ENCODE measurements at places on chromosomes 11 and 22.

DNA sequence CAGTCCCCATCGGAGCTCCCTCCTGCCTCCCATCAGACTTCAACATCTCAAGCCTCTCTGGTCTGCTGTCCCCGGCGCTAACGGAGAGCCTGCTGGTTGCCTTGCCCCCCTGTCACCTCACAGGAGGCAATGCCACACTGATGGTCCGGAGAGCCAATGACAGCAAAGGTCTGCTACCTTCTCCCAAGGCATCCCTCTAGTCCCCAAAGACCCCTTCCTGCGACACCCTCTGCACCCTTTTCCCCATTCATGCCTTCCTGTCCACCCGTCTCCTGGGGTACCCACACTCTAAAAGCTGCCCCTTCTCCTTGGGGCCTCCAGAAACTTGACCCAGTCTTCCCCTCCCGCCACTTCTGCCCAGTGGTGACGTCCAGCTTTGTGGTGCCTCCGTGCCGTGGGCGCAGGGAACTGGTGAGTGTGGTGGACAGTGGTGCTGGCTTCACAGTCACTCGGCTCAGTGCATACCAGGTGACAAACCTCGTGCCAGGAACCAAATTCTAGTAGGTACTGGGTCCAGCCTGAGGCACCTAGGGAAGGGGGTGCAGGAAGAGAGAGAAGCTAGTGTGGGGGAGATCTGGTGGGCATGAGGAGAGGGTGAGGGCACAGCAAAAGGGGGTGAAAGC is 860 bp downstream of the UPK2 start:
- no peak for DNase-seq

DNA sequence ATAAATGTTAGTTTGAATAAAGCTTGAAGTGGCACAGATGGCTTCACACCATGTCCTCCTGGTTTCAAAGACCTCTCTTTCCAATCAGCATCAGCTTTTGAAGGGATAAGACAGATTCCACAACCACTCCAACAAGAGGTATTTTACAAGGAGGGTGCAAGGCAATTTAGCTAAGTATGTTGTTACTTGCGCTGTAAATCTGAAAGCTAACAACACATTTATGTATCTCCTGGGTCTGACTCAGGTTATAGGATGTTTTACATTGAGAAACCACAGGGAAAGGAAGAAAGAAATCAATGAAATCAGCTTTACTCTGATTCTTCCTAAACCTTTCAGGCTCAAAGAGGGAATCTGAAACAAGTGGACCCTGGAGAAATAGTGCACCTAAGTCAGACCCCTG is 12.1 kb downstream of the CWC15 start:
- DNase-seq: no peak

DNA sequence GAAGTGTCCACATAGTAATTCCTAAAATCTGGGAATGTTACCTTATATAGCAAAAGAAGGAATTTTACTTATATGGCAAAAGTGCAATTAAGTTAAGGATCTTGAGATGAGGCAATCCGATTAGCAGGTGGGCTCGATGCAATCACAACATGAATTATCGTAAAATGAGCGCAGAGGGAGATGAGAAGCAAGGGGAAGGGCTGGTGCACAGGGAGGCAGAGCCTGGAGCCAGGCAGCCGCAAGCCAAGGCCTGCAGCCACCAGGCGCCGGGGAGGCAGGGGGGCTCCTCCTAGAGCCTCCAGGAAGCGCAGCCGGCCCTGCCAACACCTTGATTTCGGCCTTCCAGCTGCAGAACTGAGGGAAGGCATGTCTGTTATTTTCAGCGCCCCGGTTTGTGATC is 85.7 kb downstream of the CELSR1 start:
- DNase-seq: no peak

DNA sequence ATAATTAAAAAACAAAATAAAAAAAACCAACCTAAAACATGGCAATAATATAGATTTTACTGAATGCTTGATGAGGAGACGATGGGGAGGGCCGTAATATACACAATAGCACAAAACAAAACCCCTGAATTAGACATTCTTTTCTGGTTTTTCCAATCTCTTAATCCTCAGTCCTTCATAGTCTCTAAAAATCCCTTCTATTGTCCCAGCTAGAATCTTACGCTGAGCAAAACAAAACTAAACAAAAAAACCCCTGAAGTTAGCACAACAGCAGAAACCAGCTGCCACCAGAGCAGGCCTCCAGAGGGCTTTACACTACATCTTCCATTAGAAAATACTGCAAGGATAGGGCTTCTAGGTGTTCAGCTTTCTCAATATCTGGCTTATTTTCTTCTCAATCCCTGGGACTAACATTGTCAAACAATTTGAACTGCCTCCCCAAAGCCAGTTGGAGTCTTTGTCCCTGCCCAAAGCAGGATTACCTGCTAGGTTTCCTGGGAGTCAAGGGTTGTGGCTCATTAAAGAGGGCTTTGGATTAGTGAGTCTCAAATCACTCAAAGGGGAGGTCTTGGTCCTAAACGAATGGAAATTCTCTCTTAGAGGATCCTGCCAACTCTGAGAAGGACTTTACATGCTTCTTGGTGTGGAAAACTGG is 2.1 kb upstream of the RNF26 start:
- no peak for DNase-seq

GRCh38 chr22:26890870-26891269 is 233.5 kb downstream of the MIAT start:
- DNase-seq: no peak

DNA sequence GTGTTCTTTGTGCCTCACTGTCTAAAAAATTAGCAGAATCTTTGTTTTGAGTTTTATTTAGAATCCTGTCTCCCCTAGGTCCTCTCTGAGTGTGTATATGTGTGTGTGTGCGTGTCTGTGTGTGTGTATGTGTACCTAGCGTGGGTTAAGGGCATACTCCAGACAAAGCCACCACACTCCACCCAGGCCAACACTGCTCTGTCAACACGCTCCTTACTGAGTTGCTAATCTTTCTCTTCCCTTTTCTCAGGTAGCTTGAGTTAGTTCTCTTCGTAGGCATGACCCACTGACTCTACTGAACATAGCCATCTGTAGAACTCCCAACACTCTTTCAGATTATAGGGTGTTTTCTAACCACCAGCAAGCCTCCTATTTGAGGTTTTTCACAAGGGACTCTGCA is 131.1 kb downstream of the LRRC4C start:
- no peak for DNase-seq

- peak; percentile 66 for DNase-seq
Measured at GRCh38 chr22:21857481-21857914, 9.9 kb downstream of the MAPK1 start.

GRCh38 chr11:36212564-36213392 is 76.4 kb downstream of the COMMD9 start:
- no peak for DNase-seq

DNA sequence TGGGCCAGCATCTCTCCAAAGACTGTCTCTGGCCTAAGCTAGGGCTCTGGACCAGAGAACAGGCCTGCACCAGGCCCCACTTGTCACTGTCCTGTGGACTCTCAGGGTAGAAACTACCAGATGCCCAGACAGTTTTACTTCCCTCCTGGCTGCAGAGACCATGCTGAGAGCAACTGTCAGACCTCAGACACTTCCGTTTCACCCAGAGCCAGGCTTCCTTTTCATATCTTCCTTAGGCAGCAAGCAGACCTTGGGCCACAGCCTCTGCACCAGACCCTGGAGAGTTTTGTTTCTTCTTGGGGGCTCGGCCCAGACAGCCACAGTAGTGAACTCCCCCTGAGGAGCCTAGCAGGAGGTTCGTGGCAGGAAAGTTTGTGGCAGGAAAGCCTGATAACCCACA is 12.1 kb upstream of the FCHSD2 start:
- peak; percentile 71 for DNase-seq

- peak; percentile 69 for DNase-seq
Measured at GRCh38 chr11:94171693-94172440, 43.2 kb downstream of the PANX1 start.

DNA sequence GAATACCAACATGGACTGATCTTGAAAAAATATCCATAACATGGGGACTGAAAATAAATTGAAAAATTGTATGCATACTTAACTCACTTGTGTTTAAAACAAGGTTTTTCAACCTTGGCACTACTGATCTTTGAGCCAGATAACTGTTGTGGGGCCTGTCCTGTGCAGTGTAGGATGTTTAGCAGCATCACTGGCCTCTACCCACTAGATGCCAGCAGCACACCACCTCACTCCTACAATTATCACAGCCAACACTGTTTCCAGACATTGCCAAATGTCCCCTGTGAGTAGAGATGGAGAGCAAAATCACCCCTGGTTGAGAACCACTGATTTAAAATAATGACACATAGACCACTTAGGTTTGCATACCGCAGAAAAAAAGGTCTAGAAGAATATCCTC is 45.0 kb upstream of the SLC1A2 start:
- DNase-seq: no peak

DNA sequence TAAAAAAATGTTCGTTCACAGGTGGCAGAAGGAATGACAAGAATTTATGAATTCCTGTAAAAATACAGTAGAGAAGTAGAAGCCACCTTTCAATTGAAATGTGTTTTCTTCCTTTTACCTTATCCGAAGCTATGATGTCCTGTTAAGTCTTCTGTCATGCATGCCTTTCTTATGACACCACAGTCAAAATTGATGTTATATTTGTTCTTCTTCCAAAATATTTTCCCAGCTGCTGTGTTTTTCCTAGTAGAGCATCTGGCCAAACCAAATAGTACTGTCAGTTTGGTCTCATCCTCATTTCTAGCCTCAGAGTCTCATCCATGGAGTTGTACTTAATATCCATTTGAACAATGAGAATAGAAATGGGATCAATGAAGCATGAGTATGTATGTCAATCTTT is 206.1 kb downstream of the PGR start:
- DNase-seq: no peak

- DNase-seq: no peak
Measured at GRCh38 chr11:93686226-93686625, 24.7 kb downstream of the CEP295 start.

DNA sequence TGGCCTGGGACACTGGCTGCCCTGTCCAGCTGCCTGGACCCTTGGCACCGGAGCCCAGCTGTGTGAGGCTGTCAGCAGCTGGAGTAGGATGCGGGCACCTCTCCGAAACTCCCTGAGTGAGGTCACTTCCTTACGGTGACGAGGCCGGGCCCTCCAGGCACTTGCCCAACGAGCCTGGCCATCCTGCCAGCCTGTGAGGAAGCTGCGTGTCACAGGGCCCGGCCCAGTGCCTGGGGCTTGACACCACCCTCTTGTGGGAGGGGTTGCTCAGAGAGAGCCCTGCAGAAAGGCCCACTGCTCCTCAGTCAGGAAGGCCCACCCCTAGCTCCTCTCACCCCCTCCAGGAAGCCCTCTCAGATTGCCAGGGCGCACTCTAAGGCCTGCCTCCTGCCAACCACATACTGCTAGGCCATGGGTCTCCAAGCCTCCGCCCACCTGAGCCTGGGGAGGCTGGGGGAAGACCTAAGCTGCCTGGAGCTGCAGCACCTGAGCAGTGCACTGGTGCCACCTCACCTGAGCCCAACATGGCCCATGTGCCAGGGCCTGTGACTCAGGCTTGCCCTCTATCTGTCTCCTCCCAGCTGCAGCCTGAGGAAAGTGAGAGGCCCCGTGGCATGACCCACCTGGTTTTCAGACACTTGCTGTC is 4.3 kb upstream of the PHLDA2 start:
- peak; percentile 99 for DNase-seq

DNA sequence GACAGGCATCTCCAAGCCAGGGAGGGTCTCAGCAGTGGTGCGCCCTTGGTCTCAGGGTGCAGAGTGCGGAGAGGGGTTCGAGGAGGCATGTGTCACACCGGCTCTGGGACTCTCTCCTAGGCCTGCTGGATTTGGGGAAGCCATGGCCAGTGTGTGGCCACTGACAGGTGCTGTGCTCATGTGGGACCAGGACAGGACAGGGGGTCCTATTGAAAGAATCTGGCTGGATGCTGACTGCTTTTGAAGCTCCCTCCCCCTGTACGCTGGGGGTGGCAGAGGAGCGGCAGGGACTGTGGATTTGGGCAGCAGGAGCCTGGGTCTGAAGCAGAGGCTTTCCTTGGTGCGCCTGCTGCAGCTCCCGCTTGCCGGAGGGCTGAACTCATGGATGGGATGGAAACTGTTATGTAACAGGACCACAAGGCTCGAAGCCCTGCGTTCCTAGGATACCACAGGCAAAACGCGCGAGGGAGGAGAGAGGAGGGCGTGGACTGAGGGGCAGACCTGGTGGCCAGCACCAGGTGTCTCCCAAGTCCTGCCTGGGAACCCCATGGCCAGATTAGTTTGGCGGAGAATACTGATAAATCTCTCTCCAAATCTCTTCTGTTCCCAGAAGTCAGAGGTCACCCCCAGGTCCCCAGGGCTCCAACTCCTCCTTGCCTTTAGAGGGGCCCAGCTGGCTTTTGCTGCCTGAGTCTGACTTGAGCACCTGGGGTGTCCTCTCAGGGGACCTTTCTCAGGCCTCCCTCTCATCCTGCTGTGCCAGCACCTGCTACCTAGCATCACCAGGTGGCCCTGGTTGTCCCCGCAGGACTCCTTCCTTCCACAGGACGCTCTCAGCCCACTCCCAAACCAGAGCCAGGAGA is 13.8 kb upstream of the TEF start:
- DNase-seq: no peak

- peak; percentile 85 for DNase-seq
Measured at GRCh38 chr11:126318574-126319373, 14.9 kb downstream of the DCPS start.

GRCh38 chr11:68153742-68154141 is 32.6 kb upstream of the CHKA start:
- no peak for DNase-seq

DNA sequence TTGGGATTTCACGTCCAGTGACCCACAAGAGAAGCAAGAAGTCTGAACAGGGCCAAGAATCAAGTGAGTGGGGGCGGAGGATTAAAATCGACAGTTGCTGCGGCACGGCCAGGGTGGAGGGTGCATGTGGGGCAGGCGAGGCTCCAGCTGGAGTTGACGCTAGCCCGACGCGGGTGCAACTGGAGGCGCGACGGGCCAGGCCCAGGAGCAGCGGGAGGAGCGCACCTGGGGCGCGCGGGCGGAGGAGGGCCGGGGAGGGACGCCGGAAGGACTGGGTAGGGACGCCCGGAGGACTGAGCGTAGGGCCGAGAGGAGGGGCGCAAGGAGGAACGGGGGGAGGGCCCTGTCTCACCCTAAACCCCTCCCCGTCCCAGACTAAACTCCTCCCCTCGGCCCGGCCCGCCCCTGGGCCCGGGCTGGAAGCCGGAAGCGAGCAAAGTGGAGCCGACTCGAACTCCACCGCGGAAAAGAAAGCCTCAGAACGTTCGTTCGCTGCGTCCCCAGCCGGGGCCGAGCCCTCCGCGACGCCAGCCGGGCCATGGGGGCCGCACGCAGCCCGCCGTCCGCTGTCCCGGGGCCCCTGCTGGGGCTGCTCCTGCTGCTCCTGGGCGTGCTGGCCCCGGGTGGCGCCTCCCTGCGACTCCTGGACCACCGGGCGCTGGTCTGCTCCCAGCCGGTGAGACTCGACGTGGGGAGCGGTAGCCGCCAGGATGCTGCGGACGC is at the start of gene IL17RA:
TSS of gene IL17RA (plus strand) at position 447 of the 723 bp plus-strand sequence. CDS start at position 539, 92 bp downstream.
- DNase-seq: peak; percentile 97

Data from suppressor macrophage treated with lipopolysaccharide for 1 hour (primary cell).